ENCODE measurements at places on chromosomes 4 and X.
A peak's percentile ranks its signal among the peaks of the same experiment; 100 is the strongest.

- DNase-seq, result no peak
These were observed 134.1 kb upstream of the SCML1 start for GRCh38 chrX:17603196-17603595.

DNA sequence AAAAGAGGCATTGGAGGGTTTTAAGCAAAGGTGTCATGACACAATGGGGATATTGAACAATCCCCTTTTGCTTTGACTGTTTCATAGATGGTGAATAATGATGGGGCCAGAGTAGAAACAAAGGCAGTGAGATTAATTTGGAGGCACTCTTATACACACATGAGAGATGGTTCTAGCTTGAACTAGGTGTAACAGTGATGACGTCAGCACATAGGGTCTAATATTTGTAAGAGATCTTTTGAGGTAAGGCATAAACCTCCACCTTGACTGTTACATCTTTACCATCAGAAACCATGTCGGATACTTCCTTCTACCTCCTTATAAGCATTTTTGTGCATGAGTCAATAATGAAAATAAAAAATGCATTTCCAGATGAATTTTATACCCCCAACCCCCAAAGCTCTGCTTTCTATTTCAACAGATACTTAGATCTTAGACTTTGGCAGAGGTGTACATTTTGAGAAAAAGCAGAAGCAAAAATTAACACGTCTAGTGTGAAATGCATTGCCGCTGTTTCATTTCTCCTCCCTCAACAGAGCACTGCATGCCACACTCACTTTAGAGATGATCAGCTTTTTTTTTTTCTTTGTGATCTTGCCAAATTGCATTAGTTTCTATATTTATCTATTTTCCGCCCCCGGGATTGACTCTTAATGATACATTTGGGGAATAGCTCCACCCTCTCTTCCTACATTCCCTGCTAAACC lies 87.2 kb downstream of the HS3ST1 start:
- DNase-seq, result no peak

DNA sequence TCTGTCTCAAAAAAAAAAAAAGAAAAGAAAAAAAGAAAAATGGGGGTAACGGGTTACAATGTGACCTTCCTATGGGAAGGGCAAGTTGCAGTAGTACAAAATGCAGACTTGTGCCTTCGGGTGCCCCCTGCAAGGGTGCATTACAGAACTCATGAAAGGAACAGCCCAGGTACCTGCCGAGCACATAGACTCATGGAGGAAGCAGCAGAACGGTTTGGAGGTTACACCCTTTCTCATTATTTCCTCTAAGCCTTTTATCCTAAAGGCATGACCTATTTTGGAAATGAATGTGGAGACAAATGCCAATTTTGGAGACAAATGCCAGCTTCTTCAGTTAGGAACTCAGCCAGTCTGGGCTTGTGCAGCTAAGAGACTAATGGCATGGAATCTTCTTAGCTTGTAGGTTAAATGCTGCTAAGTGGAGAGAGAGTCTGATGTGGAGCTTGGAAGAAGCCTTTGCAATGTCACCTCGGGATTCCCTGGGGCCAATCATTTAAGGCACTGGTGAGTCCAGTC lies 44.1 kb upstream of the PRKX start:
- DNase-seq, result no peak

DNA sequence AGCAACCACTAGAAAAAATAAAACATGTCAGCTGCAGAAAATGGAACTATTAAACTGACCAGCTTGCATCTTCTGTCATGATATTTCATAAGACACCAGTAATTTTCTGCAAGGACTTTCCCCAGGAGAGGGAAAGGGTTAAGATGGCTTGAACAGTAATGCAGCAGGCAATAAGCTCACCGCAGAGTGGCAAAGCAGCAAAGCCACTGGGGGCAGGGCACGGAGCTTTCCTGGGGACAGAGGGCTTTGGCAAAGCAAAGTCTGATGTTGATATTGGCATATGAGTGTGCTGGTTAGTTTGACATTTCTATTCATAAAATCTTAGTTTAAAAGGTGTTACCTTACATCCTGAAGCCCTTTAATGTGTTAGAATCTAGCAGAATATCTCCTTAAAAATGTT lies 55.1 kb upstream of the NAP1L5 start:
- DNase-seq, result no peak

DNA sequence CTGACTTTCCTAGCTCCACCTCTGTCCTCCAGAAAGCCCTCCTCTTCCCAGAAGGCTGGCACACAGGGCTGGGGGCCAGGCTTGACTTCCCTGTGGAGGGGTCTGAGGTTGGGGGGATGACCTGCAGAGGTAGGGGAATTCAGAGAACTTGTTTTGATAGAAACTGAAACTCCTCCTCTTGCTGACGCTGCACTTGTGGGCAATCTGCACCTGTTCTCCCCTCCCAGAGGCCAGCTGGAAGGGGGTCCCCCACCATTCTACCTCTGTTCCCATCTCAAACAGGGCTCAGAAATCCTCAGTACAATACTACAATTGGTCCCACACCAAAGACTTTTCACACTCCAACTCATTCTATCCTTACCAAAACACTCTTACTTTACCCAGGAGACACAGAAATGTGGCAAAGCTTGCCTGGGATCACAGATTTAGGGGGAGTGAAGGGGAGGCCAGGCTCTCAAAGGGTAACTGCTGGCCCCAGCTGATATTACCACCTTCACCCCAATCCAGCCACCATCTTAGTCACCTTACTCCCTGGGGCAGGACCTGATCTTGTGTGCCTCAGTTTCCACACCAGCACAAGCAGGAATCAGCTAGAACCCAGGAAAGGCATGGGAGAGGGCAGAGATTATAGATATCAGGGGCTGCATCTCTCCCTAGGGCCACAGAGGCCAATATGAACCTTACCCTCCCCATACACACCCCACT lies 18.5 kb downstream of the OTUD5 start:
- DNase-seq, result no peak

DNA sequence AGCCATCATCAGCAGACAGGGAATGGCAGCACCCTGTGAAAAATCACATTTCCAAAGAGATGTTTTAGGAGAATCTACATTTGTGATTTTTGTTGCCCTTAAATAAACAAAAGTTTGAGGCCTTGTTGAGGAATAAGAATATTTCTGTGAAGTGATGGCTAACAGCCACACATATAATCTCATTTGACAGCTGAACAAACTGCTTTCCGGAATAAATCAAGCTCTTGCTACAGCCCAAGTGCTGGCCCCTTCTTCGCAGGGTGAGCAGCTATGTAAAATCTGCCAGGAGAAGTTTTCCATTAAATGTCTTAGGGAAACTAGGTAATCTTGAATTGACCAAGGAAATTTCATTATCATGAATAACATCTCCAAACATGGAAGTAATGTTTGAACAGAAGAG lies 106.4 kb upstream of the GPM6B start:
- no peak for DNase-seq

GRCh38 chrX:43019021-43019420 lies 241.1 kb upstream of the PPP1R2C start:
- DNase-seq, result no peak

DNA sequence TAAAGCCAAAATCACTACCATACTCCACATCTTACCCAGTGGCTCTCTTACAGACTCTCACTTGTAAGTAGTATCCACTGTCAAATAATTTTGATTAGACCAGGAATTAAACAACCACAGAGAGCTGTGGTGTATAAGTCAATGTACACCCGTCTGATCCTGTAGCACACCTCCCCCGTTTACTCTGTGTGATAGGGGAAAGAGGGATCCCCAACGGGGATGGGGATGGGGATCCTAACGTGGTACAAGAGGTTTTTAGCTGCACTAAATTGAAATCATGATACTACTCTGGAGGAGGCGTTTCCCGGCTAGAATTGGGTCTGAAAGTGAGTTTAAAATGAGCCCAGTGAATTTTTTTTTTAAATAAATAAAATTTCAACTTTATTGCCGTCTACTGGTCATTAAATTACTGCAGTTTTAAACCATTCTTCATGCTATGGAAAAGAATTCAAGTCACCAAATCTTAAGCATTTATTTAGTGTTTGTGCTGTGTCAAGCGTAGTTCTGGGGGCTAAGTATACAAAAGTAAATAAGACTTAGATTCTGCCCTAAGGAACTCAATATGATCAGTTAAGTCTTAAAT lies 76.6 kb downstream of the INTS12 start:
- DNase-seq, result no peak

DNA sequence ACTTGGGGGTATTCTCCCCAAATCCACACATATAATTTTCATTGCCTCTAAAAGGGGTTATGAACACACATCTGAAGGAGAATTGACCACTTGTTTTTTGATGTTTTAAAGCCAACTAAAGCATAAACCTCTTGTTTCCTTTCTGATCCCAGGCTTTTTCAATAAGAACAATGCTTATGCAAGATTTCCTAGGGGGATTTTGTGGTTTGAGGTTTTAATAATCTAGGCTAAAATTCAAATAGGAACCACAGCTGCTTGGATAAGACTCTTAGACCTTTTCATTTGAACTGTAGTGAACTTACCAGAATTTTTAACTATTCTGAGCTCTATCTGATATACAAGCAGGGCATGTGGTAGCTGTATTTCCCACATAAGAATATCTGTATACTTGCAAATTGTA lies 651.1 kb downstream of the ANKRD50 start:
- peak; percentile 36 for DNase-seq

DNA sequence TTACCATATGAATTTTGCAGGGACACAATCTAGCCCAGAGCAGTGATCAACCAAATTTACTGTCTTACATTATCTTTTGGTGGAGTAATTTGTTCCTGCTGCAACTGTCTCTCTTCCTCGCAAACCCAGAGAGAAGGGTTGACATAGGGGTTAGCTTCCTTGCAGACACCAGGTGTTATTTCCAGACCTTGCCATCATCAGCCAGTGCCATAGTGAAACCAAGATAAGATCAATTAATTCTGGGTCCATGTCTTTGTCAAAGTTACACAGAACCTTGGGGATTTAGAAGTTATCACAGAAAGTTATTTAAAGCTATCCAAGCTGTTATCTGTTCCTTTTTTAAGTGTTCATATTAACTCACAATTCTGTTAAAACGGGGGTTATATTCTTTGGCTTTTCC lies 23.6 kb upstream of the GPRIN3 start:
- DNase-seq, result no peak

DNA sequence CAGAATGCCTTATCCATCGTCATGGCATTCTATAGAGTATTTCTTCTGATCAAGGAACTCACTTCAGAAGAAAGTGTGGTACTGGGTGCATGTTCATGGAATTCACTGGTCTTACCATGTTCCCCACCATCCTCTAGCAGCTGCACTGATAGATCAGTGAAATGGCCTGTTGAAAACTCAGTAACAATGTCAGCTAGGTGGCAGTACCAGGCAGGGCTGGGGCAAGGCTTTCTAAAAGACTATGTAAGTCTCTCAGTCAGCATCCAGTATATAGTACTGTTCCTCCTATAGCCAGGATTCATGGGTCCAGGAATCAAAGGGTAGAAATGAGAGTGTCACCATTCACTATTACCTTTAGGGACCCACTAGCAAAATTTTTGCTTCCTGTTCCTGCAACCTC lies 15.8 kb upstream of the LDB2 start:
- DNase-seq, result peak; percentile 27

DNA sequence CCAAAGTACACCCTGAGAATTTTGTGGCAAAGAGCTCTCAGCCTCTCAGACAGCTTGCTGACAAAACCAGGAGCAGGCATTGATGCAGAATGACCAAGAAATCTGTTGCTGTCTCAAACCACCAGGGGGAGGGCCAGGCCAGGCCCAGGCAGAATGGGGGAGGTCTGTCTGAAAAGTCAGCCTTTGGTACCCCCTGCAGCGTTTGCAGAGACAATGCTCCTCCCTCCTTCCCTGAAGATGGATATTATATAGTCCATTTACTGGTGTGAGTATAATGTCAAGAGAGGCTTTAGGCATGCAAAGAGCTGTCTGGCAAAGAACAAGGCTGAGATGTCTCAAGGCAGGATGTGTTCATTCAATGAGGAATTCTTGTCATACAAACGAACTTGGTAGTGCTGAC lies 52.9 kb upstream of the TRPC5OS start:
- DNase-seq, result no peak

GRCh38 chrX:151386838-151387459 lies 10.1 kb upstream of the VMA21 start:
- no peak for DNase-seq

DNA sequence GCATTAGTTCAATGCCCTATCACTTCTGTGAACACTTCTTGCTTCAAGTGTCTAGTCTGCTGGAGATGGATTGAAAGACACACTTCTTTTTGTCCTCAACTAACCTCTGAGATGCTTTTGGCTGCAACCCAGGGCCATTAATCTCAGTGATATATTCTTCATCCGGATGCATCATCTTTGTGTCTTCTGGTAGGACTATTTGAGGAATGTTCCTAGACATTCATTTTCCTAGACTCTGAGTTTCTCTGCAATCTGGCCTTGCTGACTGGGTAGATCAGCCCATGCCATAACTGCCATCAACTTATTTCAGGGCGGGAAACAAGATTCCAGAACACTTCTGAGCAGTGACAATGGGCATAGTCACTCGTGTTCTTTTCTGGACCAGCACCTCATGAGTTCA lies 329.4 kb downstream of the PDGFC start:
- peak; percentile 67 for DNase-seq

- no peak for DNase-seq
These were observed 89.6 kb upstream of the FAM9A start for GRCh38 chrX:8890794-8891193.

GRCh38 chr4:132114885-132115284 lies 1034.2 kb upstream of the PCDH10 start:
- no peak for DNase-seq

DNA sequence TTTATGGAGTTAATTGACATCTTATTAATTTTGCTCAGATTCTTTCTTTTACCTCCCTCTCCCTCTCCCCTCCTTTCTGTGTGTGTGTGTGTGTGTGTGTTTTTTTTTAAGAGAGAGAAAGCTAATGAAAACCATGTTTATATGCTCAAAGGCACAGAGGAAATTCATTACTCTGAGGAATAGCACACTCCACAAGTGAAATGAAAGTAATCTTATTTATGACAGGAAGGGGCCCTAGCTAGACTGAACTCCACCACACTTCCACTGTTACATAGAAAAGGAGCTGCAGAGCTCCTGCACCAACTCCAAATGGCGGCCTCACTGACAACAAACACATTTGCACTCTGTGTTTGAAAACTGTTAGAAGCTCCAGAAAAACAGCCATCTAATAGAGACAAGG lies 150.6 kb downstream of the RASL11B start:
- DNase-seq, result peak; percentile 33

DNA sequence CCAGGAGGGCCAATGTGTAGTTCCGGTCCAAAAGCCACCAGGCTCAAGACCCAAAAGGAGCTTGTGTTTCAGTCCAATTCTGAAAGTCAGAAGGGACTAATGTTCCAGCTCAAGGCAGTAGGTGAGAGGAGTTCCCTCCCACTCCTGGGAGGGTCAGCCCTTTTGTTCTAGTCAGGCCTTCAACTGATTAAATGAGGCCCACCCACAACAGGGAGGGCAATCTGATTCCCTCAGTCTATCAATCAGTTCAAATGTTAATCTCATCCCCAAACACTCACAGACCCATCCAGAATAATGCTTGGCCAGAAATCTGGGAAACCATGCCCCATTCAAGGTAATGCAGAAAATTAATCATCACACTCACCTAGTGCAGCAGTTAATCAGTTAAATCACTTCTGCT lies 35.8 kb upstream of the RASGEF1B start:
- DNase-seq, result no peak
